GM06990 (cell line): ENCODE measurements at places on chromosomes 3 and 15.
A peak's percentile ranks its signal among the peaks of the same experiment; 100 is the strongest.

GRCh38 chr3:183539811-183540210 lies 15.7 kb downstream of the KLHL6 start:
- no peak for DNase-seq

DNA sequence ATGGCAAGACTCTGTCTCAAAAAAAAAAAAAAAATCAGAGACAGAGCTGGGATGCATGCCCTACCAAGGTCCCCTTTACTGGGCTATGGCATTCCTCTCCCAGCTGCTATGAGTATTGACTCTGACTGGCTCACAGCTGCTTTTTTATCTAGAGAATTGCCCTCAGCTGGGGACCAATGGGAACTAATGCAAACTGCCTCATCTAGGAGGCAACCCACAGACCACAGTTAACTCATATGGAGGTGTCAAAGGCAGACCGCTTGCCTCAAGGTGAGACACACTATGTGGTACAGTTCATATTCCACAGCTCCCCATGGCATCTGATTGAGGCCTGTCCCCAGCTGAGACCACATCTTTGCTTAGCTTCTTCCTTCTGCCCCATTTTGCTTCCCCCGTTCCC lies 183.5 kb upstream of the EOMES start:
- DNase-seq = no peak

GRCh38 chr15:74604983-74605794 lies 10.4 kb upstream of the CLK3 start:
- no peak for DNase-seq

DNA sequence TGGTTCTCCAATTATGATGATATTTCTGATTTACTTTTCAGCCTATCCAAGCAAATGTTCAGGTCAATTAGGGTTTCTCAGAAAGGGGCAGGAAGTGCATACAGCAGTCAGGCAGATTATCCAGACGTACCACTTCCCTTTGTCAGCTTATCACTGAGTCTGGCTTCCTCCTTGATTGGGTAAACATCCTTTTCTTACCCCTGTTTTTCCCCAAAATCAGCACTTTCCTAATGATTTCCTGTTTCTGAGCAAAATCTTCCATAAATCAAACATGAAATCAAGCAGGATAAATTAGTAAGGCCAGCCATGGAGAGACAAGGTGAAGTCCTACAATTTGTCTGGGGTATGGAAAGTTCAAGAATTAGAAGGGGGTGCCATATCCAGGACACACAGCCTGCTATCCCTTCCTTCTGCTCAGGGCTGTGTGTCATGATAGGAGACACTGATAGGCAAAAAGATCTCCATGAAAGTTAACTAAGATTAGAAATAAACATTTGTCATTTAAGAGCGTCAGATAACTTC lies 29.0 kb downstream of the ADIPOQ start:
- no peak for DNase-seq

DNA sequence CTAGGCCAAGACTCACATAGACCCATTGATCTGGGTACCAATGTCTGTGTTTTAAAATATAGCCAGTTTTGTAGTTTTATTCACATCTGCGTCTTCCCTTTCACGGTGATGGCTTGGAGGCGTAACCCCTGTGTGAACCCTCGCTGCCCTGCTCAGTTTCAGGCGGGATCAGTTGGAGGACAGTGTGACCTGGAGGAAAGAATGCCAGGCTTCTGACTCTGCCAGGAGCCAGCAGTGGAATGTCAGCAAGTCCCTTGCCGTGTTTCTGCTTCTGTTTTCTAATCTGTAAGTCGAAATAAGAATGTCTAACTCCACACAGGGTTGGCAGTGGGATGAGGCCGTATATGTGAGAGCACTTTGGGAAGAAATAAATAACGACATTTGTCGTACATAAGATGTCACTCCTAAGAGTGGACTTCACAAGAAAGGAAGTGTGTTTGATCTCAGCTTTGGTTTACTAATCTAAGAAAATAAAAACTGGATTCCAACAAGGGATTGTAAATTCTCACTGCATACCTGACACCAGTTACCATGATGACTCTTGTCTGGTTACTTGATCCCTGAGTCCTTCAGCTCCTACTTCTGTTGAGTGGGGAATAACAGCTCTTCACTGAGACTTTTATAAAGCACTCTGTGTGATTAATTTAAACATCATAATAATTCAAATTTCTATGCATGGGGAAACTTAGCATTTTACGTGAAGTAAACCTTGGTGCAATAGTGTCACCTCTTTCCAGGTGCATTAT lies 6.3 kb upstream of the CA12 start:
- DNase-seq = no peak

GRCh38 chr3:98114264-98114663 lies 16.3 kb upstream of the OR5H1 start:
- DNase-seq = no peak

DNA sequence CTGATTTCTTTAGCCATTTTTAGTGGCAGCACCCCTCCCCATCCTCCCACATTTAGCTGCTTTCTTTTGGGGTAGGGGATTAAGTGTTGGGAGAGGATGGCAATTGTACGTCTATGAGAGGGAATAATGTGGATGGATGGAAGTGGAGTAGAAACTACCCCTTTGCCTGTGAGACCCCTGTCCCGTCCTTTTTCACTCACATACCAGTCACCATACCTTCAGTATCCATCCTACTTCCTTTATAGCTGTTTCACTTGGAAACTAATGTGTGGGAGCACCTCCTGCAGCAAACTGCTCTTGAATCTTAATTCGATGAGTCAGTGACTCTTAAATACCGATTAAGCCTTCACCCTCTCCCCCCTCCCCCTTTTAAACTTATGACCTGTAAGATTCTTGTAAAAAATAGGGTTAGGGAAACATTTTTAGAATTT lies 730 bp downstream of the SPRED1 start:
- no peak for DNase-seq

DNA sequence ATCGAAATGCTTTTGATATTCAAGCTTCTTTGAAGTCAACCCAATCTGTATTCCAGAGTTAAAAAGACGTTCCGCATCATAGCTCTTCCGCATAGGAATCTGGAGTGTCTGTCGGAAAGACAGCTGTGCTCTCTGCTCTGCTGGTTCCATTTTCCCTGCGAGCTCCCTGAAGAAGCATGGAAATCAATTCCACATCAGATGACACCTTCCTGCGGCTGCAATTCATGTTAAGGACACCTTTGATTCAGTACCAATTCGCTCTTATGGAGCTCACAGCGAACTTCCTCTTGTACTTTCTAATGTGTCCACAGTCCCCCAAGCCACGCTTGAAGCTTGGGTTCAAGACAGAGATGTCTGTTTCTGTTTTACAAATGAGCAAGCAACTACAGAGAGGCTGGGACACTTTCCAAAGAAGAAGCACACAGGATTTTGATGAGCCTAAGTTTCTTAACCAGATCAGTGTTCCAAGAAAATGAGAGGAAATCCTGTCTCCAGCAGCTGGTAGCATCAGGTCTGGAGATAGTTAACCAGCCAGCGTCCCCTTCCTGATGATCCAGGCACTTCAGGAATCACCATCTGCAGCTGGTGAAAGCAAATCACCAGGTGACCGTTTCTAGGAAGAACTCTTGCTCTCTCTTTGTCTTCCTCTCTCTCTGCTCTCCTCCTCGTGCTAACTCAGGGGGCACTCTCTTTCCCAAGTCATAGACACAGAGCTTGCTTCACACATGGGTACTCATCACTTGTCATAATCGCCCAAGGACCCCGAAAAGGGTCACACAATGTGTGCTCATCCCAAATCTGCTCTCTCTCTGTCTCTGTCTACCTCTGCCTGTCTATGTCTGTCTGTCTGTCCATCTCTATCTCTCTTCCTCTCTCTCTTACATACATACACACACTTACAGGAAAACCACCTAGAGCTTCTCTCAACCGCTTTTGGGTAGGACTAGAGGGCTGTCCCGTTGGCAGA lies 281.8 kb downstream of the FAM43A start:
- DNase-seq = no peak

- DNase-seq = no peak
Observed at GRCh38 chr15:35827911-35828310, 281.9 kb upstream of the DPH6 start.

- DNase-seq = no peak
Observed at GRCh38 chr3:195401943-195402342, 40.9 kb downstream of the ACAP2 start.

GRCh38 chr3:190205739-190206138 lies 85.0 kb upstream of the P3H2 start:
- DNase-seq = peak; percentile 76

GRCh38 chr3:9398700-9399336 lies 1.4 kb downstream of the SETD5 start:
- peak; percentile 20 for DNase-seq

DNA sequence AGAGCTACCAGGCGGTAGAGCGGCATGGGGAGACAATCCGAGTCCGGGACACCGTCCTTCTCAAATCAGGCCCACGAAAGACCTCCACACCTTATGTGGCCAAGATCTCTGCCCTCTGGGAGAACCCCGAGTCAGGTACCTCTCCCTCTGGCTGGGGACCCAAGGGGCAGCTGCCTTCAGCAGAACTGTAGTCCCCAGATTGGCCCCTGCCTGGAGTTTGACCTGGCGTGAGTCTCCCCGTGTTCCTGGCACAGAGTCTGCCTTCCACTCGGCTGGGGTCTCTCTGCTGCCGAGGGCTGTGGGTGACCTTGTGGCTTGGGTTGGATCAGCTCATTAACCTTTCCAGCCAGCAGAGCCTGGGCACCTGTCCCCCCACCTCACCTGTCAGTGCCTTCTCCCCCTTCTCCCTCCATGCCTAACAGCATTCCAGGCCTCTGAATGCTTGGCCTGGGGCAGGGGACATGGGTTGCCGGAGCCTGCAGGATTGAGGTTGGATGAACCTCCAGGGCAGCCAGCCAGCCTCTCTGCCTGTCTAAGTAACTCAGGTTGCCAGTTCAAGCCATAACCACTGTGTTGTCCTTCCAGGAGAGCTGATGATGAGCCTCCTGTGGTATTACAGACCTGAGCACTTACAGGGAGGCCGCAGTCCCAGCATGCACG lies 6.8 kb upstream of the CHST14 start:
- no peak for DNase-seq

DNA sequence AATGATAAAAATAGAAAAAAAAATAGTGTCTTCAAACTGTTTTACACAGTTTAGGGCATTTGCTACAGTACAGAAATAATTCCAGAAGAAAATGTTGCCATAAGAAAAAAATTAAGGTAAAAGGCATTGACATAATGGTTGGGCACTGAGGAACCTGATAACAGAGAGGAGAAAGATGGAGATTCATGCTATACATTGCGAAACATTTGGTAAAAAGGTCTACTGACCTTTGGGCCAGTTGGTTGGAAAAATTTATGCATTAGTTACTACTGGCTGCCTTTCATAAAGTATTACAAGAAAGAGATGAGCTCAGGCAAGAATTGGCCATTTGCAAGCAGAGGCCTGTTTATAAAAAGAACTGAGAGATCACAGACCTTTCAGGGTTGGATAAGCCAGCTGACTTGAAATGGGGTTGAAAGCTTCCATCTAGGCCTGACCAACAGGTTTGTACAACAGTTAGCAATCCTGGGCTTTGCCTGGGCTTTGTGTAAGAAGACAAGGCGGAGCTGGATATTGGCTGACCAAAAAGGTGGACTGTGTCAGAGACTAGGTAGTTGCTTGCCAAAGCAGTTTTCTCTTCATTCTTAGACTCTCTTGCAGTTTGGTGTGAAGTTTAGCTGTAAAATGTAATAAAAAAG lies 166.6 kb upstream of the MCTP2 start:
- DNase-seq = no peak

- DNase-seq = no peak
Observed at GRCh38 chr3:146283781-146284445, 33.0 kb upstream of the PLSCR4 start.

DNA sequence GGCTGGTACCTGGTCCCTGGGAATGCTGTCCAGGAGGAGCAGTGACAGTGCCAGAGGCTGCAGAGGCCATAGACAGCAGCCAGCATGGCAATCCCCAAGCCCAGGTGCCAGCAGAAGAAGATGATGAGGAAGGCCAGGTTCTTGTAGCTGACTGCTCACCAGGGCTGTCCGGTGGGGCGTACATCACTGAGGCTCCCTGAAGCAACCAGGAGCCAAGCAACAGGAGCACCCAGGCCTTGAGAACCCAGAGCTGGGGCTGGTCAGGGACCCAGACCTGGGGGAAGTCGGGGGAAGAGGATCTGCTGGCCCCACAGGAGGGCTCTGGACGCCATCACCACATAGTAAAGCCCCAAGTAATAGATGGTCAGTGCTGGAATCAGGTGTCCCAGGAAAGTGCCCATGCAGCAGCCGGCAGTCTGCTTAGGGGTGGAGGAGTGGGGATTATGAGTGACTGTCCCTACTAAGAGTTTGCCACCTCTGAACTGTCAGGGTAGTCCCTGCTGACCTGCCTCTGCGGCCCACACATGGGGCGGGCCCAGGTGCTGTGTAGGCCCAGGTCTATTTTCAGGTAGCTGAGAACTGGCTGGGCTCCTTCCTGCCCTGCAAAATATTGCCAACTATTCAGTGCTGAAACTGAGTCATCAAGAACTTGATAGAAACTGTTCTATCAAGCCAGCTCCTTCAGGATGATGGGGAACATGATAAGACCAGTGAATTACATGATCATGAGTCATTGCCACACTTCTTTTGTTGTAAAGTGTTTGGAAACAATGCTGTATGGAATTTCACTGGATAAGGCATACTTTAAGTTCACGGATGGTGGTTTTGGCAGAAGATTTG lies 68.7 kb downstream of the CHRD start:
- no peak for DNase-seq

GRCh38 chr3:185884641-185885040 lies 53.2 kb downstream of the TRA2B start:
- no peak for DNase-seq

DNA sequence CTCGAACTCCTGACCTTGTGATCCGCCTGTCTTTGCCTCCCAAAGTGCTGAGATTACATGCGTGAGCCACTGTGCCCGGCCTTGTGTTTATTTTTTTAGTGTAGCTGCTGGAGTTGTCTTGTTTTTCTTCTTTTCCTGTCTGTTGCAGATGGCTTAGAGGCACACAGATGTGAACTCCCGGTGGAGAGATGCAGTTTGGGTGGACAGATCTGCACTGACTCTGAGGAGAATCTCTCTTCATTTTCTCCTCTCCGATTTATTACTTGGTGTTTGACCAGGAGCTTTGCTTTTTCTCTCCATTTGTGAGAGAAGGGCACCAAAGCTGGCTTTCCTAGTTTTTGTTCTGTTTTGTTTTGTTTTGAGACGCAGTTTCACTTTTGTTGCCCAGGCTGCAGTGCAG lies 62.7 kb downstream of the USP13 start:
- DNase-seq = no peak

- DNase-seq = no peak
Observed at GRCh38 chr15:83087576-83087975, 19.9 kb upstream of the TM6SF1 start.

- no peak for DNase-seq
Observed at GRCh38 chr15:51377038-51377786, 35.8 kb downstream of the GLDN start.

DNA sequence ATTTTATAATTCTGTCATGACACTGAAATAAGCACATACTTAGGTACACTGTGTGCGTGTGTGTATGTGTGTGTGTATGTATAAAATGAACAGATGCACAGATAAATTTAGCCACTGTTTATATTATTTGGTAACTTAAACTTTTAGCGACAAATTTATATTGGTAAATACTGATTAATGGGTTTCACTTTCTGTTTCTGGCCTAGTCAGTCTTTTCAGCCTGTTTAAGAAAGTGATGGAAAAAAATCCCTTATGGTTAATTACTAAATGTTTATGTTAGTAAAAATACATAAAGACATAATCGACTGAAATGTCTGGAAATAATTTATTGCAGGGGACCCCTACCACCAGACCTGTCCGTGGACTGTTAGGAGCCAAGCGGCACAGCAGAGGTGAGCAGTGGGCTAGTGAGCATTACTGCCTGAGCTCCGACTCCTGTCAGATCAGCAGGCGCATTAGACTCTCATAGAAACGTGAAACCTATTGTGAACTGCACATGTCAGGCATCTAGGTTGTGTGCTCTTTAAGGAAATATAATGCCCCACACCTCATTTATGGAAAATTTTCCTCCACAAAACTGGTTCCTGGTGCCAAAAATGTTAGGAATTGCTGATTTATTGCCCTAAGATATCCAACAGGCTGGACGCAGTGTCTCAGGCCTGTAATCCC lies 717.4 kb downstream of the SI start:
- DNase-seq = no peak
